ENCODE measurements at places on chromosomes 6 and 20. TPM values are rescaled to one million over a fixed set of nuclear protein-coding genes. Genes with fewer than 3 reads are reported as not detected.

The TUBB2B gene
- total RNA-seq: 5.1 TPM

GRCh38 chr6:165096868-165097267 is 212.5 kb downstream of the C6orf118 start:
- H3K27me3 ChIP-seq: no peaks in the 10 kb centered on the region
- no peak overlapping the region for H3K27ac ChIP-seq
- no peaks in the 10 kb centered on the region for H3K36me3 ChIP-seq
- no peak overlapping the region for H3K4me3 ChIP-seq
- DNase-seq: no peak
- no peaks in the 10 kb centered on the region for H3K4me1 ChIP-seq

DNA sequence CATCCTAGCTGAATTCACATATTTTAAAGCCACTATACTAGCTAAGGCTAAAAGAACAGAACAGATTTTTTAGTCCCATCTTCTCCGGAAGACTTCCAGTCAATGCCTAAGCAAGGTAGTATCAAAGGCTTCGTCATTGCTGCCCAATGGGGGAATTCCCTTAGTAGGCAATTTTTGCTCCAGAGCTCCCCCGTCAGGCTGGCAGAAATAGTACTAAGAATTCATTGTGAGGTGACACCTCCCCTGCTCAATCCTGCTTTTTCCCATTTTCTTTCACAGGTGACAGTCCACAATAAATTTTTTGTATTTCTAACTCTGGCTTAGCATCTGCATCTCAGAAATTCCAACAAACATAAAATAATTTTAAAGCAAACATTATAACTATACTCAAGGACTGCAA is 52.8 kb upstream of the SRSF6 start:
- H3K36me3 ChIP-seq: no peaks in the 10 kb centered on the region
- H3K27ac ChIP-seq: no peak overlapping the region
- no peak for DNase-seq

DNA sequence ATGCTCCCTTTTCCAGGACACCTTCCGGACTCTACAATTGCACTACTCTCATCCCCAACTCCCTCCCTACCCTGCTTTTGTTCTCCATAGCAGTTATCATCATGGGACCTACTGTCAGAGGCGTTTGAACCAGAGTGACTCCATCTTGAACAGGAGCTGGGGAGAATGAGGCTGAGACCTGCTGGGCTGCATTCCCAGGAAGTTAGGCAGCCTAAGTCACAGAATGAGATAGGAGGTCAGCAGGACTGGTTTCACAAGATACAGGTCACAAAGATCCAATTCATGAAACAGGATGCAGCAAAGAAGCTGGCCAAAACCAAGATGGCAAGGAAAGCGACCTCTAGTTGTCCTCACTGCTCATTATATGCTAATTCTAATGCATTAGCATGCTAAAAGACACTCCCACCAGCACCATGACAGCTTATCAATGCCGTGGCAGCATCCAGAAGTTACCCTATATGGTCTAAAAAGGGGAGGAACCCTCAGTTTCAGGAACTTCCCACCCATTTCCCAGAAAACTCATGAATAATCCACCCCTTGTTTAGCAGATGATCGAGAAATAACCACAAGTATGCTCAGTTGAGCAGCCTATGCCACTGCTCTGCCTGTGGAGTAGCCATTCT is 15.6 kb downstream of the SLC13A3 start:
- H3K4me1 ChIP-seq: no peaks in the 10 kb centered on the region
- no peaks in the 10 kb centered on the region for H3K36me3 ChIP-seq
- no peak overlapping the region for H3K4me3 ChIP-seq
- DNase-seq: no peak
- no peak overlapping the region for H3K27ac ChIP-seq

- H3K27me3 ChIP-seq: no peaks in the 10 kb centered on the region
- peak; percentile 41 for DNase-seq
- H3K36me3 ChIP-seq: peaks cover 10% of the 10 kb centered on the region
- H3K27ac ChIP-seq: peak overlapping the region; percentile 99
- peak overlapping the region; percentile 79 for H3K4me3 ChIP-seq
Measured at GRCh38 chr6:30687659-30688431, 1.4 kb upstream of the PPP1R18 start.

The CLPSL2 gene
- total RNA-seq: not detected

GRCh38 chr20:44495257-44495656 is 19.6 kb downstream of the TTPAL start:
- H3K27ac ChIP-seq: peak overlapping the region; percentile 88
- peak; percentile 86 for DNase-seq
- peaks cover 42% of the 10 kb centered on the region for H3K4me1 ChIP-seq

The MROH8 gene
- 1.2 TPM for total RNA-seq
